ENCODE measurements at places on chromosomes 5 and 9.

DNA sequence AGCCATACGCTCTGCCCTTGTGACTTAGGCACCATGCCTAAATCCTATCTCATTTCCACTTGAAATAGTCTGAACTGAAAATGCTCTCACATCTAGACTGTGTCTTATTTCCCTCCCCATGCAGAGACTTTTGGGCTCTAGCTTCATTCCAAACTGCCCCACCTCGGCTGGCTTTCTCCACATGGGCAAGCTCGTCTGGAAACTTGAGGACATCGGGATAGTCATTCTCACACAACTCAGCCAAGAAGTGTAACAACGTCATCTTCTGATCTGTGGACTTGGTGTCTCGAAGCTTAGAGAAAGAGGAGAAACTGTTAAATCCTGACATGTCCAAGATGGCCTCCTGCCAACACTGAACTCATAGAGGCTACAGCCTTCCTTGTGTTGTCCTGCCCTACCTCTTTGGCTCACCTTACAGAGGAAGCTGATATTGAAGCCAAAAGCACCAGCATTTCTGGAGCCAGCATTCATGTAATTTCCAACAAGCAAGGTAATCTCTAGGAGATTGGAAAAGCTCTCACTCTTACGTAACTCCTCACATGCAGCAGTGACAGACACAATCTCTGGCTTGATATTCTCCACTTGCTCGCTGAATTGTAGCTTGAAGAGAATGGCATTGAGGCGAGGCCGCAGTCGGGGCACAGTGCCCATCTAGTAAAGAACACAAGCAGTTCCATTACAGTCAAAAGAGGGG is 39.6 kb downstream of the PCDHGC5 start:
- no peak for DNase-seq

DNA sequence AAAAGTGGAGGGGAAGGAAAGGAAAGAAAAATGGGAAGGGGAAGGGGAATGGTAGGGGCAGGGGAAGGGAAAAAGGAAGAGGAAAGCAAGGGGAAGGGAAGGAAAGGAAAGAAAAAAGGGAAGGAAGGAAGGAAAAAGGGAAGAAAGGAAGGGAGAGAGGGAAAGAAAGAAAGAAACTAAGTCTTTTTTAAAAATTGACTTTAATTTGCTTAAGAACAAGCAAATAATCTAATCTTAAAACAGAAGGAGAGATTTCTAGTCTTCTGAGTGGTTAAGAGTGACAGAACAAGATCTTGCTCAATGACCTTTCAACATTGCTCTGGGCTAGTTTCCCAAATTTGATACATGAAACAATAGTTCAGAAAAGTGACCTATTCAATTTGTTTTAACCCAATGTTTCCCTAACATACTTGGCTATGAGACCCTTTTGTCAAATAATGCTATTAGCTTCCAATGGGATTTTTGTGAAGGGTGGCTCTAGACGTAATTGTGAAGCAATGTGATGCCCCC is 33.4 kb upstream of the GLIS3 start:
- DNase-seq = no peak

DNA sequence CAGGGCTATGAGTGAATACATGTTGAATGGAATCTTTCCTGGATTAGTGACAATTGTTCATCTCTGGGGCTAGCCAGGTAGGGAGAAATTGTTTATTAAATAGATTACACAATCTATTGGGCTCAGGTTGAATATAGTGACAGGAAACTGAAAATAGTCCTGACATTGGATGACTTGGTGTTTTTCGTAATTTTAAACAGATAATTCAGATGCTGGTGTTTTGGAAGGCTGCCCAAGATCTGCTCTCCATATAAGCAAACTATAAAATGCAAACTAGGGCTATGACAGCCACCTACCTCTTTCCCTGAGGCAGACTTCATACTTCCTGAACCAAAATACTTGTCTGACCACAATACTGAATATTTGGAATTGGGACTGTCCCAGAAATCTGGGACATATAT is 99.1 kb downstream of the ENC1 start:
- no peak for DNase-seq

DNA sequence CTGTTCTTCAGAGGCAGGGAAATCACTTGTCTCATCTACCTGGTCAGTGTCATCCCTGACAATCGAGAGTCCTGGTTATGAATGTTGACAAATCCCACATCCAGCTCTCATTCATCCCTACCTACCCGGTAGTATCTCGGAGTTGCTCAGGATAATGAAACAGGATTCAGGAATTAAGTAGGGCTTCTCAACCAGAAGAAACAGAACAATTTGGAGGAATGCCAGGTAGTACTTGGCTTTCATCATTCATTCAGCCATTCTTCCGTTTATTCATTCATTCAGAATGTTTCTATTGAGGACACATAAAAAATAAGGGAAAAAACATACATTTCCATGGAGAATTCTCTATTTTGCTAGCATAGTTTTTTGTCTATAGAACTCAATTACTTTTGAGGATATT is 195.0 kb downstream of the ARHGEF28 start:
- DNase-seq = no peak

GRCh38 chr5:173796721-173797495 is 91.2 kb upstream of the CPEB4 start:
- no peak for DNase-seq

DNA sequence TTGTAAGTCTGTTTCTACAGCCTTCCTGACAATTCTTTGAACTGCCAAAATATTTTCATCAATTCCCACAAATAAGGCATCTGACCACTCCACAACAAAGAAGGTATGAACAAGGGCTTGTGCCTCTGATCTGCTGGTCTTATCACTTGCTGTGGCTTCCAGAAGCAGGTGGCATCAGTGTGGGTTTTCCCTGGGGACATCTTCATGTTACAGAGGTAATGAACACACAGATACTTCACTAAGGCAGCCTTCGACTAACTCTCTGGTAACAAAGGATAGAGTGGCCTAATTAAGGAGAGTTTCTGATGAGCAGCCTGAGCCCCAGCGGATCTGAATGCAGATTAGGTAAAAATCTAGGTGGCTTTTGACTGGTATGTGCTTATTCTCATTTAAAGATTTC is 15.2 kb upstream of the ERAP2 start:
- DNase-seq = no peak

GRCh38 chr5:141704782-141705297 is 22.8 kb upstream of the ARAP3 start:
- no peak for DNase-seq

- no peak for DNase-seq
Measured at GRCh38 chr9:25964239-25964638, 286.0 kb upstream of the TUSC1 start.

DNA sequence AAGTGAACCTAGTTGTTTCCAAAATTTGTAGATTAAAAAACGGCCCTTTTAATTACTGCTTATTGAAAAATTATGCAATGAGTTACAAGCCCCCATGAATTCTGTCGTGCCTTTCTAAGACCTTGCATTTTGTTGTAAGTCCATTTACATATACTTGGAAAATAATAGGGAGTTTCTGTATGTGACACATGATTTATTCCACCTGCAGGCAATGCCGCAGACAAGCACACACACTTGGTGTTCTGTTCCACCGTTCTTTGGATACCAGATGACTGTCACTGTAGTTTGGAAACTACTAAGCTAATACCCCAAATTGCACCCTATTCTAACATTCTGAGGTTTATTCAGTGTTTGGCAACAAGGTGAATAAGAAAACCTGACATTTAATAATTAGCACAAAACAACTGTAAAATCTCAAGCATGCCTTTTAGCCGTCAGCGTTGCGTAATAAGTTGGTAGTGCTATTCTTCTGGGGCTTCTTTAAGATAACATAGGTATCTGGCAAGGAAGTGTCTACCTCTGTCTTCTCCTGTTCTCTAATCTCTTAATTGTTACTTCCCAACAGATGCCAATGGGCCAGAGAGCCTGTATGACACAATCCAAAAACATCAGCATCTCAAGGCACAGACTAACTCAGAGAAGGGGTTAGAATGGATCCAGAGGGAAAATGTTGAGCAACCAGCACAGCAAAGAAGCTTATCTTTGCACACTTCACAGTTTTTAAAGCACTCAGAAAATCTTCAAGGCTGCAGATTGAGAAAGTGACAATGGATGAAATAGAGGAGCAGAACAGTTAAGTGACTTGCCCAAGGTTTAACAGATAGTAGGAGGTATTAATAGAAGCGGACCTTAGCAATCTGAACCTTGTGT is 48.2 kb upstream of the DPYSL3 start:
- DNase-seq = no peak

All from activated T-helper 1 cell treated with anti-CD3 and anti-CD28 coated beads, Interleukin-12 subunit alpha, Interleukin-12 subunit beta, Interleukin-2, Interleukin-4 antibody, amounts not matched to agents 30 ng/mL and 10 ng/mL and 1 ng/mL, durations not matched to agents 14 hours and 24 hours and 36 hours (primary cell).